Left cardiac atrium (tissue), 4 donors: ENCODE measurements at places on chromosomes 11 and 22.

GRCh38 chr11:45285930-45286632 is at the start of gene SYT13:
TSS of gene SYT13 (minus strand) at chr11:45286341. CDS start at chr11:45286207, 134 bp downstream.
- peak; percentile 56 for DNase-seq

DNA sequence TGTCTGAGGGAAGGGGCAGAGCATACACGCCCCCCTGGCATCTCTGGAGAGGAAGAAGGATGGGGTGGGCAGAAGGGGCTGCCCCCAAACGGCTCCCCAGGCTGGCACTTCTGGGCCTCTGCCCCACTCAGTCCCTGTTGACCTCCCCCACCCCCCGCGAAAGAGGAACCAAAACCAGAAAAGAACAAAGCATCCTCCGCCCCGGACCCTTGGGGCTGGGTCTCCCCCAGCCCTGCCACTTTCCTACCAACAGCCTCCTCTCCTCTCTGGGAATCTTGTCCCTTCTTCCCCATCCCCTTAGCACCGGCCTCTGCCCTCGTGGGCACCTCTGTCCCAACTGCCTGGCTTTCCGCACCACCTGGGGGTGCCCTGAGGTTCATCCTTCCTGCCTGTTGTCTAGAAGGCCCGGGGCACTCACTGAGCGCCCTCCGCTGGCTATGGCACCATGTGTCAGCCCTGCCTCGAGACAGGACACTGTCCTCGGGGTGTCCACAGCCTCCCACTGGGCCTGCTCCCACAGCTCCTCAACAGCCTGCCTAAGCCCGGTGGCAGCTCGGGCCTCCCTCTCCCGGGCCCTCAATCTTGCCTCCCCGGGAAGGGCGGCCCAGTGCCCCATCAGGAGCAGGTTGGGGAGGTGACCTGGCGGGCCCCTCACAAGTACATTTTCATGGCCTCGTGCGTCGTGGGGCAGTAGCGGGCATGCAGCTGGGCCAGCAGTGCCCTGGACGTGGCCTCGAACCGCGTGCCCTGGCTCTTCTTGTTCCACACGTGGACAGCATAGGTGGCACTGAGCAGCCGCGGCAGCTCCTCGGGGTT is 28.2 kb downstream of the A4GALT start:
- no peak for DNase-seq

DNA sequence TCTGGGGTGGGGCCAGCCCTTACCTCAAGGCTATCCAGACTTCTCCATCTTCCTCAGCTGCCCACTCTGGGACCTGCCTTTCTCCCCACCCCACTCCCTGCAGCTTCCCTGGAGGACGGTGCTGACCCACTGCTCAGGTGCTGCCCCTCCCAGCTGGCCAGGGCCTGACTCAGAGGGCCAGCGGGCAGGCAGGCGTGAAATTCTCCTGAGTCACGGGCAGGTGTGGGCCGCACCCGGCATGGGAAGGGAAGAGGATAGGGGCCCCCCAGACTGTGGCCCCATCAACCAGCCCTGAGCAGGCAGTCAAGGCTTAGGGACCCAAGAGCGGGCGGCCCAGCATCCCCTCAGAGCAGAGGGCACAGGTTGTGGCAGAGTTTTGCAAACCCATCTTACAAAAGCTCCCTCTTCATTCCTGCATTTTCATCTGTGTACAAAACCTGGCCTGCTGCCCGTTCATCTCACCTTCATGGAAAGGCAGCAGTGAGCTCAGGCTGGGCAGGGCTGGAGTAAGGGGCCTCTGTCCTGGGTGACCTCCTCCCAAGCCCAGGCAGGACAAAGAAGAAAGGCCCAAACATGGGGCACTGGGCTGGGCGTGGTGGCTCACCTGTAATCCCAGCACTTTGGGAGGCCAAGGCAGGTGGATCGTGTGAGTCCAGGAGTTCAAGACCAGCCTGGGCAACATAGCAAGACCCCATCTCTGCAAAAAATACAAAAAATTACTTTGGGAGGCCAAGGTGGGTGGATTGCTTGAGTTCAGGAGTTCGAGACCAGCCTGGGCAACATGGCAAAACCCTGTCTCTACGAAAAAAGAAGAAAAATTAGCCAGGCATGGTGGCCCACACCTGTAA is 6.1 kb downstream of the RHOD start:
- no peak for DNase-seq

GRCh38 chr11:37942081-37942480 is 1344.0 kb upstream of the RAG2 start:
- no peak for DNase-seq

GRCh38 chr11:128734103-128734831 is 40.4 kb downstream of the FLI1 start:
- DNase-seq = peak; percentile 42

DNA sequence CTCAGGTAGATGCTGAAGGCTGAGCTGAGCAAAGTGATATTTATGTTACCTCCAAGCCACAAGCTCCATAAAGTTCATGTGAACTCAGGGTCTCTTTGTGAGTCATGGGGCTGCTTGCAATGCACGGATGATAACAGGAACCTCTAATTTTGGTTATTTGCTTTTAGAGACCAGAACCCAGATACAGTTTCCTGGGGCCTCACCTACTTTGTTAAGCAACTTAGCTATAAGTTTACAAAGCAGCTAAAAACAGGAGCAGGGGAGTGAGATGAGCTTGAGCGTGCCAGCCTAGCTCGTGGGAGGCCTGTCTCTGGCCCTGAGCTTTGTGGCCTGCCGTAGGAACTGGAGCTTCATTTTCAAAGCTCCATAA is 29.2 kb downstream of the SREBF2 start:
- no peak for DNase-seq

GRCh38 chr11:62505059-62505439 is 41.6 kb downstream of the AHNAK start:
- no peak for DNase-seq

GRCh38 chr11:129023968-129024676 is 81.5 kb upstream of the TP53AIP1 start:
- no peak for DNase-seq

DNA sequence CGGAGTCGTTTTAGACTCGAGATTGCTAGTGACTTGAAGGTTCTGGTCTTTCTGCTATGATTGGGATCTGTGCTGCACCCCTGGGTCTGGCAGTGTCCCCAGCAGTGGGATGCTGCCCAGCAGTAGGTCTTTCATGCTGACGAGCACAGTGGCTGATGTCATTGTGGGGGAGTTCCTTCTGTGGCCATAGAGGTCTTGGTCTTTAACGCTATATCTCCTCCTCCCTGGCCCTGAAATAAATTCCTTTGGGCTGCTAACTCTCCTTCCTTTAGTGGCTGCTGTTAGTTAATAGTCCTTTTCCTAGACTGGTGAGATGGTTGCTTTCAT is 136.3 kb downstream of the TEAD1 start:
- peak; percentile 52 for DNase-seq

DNA sequence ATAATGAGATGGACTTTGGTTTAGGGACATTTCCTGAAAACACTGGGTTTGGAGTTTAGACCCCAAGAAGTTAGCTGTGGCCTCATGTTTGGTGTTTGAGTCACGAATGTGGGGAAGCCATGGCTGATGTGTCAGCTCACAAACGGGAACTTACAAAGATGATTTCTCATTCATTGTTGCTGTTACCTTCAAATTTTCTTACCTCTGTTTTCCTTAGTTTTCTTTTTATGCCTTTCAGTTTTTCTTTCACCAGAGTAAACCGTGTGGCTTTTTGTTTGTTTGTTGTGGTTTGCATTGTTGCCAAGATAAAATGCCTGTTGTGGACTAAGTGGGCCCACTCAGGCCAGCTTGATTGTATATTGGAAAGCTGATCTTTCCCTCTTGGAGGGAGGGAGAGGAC is 89.1 kb downstream of the SWAP70 start:
- DNase-seq = no peak

DNA sequence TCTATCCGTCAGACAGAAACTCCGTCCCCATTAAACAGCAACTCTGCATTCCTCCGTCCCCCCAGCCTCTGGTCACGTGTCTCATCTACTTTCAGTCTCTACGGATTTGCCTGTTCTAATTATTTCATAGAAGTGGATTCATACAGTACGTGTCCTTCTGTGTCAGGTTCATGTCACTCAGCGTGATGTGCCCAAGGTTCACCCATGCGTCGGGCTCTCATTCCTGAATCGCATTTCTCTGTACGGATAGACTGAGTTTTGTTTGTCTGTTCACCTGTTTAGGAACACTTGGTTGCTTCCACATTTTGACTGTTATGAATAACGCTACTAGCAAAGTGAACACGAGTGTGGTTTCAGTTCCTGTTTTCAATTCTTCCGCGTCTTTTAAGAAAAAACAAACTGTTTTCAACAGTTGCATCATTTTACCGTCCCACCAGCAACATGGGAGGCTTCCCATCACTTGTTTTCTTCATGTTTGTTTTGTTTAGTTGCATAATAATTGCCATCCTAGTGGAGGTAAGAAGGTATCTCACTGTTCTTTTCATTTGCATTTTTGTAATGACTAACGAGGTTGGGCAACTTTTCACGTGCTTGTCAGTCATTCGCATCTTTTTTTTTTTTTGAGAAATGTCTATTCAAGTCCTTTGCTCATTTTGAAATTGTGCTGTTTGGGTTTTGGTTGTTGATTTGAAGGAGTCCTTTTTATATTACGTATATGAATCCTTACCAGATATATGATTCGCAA is 8.9 kb upstream of the NLRP6 start:
- no peak for DNase-seq

DNA sequence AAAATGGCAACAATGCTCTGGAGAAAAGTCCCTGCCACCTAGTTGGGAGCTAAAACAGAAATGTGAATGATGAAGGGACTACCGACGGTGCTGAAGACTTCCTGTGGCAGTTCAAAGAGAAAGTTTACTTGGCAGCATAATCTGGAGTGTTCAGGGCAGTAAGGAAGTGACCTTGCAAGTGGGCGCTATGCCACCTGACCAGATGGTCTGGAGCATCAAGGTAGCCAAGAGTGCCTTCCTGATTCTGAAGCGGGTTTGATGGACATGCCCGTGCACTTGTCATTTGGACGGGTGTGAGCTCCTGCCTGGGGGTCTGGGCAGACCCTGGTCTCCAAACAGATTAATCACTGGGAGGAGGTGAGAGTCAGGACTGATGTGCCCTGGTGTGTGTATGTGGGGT is 1.8 kb upstream of the SNX19 start:
- DNase-seq = no peak

DNA sequence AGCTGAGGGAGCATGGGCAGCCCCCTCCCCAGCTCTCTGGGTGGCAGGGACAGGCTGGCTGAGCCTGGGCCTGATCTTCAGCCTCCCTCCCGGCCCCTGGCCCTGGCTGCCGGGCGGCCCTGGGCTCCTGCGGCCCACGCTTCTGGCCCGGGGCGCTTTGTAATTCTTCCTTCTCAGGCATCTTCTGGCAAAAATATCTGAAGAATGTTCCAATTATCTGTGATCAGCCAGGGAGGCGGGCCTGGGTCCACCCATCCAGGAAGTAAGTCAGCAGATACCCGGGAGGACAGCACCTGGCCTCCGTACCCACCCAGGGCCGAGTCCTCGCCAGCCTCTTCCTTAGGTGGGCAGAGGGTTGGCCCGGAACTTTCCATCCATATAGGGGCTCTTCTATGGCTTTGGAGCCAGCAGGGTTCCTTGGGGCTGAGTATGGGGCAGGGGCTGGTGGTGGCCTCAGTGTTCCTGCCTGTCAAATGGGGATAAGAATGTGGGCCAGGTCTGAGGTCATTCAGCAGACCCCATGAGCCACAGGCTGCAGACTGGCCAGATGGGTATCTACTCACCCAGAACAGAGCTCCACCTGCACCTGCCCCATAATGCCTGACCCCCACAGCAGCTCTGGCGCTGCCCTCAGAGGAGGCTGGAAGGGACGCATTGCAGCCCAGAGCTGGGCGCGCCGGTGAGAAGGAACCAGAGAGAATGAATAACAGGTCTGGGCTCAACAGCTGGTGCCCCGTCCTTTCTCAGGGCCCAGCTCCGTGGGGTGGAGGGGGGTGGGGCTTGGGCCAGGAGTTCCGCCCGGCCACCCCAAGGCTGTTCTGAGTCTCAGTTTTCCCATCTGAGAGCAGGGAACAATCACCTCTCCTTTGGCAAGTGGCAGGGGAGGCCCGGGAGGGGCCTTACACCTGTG is 16.2 kb downstream of the WNT7B start:
- no peak for DNase-seq

GRCh38 chr22:41898645-41899044 is 16.2 kb downstream of the SHISA8 start:
- no peak for DNase-seq

- no peak for DNase-seq
Observed at GRCh38 chr22:44003405-44004103, 20.5 kb upstream of the PARVB start.

DNA sequence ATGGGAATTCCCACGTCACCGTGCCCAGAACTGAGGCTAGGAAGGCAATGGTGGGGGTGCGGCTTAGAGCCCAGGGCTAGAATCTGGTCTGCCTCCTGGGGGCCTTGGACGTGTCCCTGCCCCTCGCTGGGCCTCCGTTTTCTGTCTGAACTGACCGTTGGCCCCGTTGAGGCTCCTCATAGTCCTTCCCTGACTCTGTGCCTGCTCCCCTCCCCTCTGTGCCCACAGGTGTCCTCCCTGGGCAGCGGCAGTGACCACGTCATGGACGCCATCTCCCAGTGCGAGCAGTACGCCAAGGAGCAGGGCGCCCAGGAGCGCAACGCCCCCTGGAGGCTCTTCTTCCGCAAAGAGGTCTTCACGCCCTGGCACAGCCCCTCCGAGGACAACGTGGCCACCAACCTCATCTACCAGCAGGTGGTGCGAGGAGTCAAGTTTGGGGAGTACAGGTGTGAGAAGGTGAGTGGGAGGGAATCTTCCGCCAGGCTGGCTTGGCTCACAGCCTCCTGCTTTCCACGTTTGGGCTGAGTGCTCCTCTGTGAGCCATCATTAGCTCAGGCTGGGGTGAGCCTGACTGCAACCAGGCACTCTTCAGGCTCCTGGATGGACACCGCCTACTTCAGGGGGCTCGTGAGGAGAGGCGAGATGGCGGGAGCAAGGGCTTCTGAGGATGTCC is 63.9 kb downstream of the MYO7A start:
- no peak for DNase-seq

DNA sequence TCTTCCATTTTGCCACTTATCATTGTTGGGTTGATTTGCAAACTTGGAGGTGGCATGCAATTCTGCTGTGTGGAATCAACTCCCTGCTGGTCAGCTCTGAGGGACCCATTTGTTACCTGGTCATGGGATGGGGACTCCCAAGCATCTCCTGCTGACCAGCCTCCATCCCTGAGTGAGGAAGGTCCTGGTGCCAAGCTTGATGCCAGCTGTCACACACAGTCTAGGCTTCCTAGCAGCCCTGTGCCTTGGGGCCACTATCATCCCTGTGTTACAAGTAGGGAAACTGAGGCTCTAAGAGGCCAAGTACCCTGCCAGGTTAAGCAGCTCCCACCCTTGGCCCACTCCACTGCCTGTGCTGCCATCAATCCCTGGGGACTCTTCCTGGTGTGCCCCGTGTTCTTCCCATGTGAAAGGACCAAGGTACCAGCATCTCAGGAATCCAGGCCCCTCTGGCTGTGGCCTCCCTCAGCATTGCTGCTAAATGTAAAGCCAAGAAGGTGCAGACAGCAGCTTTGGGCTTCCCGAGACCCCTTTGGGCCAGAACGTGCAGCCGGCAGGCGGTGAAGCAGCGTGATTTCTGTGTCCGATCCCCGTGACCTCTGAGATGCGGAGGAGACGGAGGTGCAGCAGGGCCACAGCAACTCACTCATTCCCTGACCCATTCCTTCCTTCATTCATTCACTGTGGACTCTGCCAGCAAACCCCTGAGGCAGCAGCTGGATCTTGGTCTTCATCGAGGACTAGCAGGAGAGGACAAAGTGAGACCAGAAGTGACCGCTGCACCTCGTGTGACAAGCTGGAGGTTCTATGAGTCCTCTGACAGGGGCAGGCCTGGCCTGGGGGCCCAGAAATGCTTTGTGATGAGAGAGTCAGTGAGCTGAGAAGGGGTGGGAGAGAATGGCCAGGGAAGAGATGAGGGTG is 49.7 kb downstream of the MYEOV start:
- DNase-seq = no peak
